ENCODE measurements at places on chromosomes 4 and X. TPM values are rescaled to one million over a fixed set of nuclear protein-coding genes. Genes with fewer than 3 reads are reported as not detected.

The TASL gene
- 0.68 TPM for polyA plus RNA-seq

The SMIM31 gene
- polyA plus RNA-seq = 1.3 TPM

The DRP2 gene
- 2.6 TPM for polyA plus RNA-seq

The SGMS2 gene
- polyA plus RNA-seq = 9.7 TPM

The AR gene
- 6.3 TPM for polyA plus RNA-seq

The CENPVL1 gene
- polyA plus RNA-seq = not detected
